ENCODE measurements at places on chromosomes 12 and 14.

GRCh38 chr12:46647034-46647433 lies 178.8 kb downstream of the SLC38A4 start:
- no peak for DNase-seq

DNA sequence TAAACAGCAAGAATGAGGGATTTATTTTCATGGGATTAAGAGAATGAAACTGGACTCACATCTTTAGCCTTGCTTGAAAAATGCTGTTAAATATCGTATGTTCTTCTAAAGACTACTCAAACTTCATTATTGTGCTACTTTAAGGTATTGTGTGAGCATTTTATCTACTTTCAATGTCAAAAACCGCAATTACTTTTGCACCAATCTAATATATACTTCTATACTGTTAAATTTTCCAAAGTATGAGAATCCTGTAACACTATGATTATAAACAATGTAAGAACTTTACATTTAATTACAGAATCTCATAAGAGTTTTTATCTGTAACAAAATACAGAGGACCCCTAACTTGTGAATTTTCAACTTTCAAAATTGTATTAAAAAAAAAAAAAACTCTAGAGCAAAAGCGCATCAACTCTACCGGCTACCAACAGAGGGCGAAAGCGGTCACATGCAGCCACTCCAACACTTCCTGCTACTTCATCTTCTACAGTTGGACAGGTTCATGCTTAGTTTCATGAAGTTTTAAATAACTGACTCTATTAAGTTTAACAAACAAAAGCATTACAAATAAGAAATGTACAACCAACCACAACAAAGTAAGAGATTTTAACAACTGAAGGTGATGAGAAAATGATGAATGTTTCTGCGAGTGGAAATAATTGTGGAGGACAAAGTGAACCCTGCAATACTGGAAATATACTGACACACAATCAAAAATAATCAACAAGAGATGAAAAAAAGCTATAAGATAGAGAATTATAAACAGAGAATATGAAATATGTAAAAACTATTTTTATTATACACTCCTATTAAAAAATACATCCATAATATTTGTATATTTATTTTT lies 210.9 kb downstream of the MED13L start:
- peak; percentile 21 for DNase-seq

GRCh38 chr14:102583726-102584125 lies 8.7 kb upstream of the RCOR1 start:
- no peak for DNase-seq

DNA sequence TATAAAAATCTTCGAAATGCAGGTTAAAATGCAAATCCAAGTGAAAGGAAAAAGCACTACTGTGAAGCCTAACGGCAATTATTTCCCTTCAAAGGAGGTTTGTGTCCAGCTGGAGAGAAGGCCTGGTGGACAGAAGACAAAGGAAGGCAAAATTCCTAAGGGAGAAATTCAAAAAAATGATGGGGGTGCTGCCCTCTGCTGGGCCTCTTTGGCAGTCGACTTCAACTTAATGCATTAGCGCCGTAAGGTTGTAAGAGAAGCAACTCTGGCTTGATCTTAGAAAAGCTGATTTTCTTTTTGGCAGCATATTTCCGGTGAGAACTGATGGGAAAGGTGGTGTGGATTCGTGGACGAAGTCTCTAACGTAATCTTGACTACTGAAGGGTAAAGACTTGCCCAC lies 34.3 kb upstream of the CHFR start:
- no peak for DNase-seq

DNA sequence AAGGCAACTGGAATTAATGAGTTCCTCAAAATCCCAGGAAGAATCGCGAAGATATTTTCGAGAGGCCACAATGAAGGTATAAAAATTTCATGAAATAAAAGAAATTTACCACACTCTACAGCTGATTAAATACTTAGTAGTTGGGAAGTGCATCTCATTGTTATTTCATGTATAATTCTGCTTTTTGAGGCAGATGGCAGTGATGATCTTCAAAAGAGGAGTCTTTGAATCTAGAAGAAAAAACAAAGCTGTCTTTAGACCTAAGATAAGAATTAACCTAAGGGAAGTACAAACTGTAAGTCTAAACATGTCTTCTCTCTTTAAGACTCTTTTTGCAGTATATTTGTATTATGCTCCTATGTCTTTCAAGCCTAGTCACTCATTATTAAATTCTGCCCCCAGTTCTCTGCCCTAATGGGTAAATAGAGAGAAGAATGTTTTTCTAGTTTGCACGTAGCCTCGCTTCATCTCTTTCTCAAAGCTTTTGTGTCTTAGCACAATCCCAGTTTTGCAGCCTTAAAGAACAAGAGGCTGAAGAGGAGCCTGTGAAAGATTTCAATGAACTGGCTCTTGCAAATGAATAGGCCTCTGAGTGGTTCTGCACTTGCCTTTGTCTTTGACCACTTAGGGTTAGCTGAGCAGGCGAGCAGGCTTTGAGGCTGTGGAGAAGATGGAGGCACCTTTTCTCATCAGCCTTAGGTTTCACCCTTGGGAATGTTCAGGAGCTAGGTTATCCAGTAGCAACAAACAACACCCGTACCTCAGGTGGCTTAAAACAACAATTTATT lies 32.7 kb downstream of the CFAP54 start:
- DNase-seq = no peak

DNA sequence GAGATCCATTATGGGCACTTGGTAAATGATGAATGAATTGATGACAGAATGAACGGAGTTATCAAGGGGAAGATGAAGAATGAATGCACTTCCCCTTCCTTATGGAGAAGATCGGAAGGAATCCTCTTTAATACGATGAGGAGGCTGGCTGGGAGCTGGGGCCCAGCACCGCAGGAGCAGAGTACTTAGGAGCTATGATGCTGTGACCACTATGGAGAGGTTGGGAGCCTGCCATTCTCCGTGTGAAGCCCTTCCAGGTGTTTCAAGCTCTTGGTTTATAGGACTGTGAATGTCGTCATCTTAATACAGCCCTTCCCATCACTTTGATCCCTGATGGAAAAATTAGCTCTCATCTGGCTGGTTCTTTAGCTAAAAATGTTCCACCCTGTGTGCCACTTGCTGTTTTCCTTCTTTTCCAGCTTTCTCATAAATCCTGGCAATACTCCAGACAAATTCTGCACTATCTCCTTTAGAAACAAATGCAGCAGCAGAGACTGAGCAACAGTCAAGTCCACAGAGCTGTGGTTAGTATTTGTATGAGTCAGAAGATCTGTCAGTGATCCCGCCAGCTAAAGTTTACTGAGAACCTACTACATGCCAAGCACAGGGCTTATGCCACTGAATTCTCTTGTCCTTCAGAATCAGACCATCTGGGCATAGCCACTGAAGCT lies 263.1 kb upstream of the CRY1 start:
- no peak for DNase-seq

DNA sequence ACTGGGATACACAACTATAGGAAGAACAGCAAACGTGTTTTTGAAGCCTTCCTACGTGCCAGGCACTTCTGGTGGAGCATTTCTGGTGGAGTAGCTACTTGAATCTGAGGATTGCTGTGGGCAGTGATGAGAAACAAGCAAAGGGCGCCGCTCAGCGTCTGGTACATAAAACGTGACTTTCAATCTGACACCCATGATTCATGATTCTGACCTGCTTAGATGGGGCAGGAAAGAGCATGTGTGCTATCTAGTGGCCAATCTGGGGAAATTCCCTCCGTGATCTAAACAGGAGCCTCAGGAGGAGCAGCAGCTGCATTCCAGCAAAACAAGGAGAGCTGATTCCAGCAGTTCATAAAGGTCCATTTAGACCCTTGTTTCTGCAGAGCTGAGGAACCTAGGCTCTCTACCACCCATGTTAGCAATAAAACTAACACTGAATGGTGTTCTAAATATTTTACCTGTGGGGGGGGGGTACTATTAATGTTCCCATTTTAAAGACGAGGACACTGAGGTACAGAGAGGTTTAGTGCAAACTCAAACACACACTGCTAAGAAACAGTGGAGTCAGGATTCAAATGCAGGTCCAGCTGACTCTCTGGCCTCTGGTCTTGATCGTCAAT lies 37.8 kb downstream of the PAH start:
- DNase-seq = no peak

- DNase-seq = peak; percentile 58
These were observed 22.1 kb upstream of the NINJ2 start for GRCh38 chr12:685388-685787.

DNA sequence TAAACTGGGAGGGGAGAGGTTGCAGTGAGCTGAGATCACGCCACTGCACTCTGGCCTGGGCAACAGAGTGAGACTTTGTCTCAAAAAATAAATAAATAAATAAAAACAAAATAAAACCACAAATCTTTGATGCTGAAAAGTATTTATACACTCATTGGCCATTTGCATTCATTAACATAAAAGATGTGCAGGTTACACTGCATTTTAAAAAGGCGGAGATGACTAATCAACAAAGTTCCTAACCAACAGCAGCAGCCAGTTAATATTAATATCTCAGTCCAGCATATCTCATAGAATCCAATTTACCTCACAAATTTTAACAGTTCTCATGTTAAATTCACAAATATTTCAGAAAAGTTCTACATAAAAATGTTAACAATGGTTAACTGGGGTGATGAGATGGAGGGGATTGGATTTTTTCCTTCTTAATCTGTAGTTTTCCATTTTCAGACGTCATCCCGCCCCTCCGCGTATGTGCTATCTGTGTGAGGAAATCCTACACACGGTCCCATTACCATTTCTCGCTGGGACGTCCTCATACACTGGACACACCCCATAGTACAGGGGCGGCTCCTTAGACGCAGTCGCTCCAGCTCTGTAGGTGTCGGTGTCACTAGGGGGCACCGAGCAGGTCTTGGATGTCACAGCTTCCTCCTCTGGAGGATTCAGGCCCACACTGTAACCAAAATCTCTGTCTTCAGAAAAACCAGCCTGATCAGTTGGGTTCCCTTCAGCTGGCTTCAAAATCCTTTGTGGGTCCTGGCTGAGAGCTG lies 7.3 kb downstream of the ANKLE2 start:
- DNase-seq = no peak

- no peak for DNase-seq
These were observed 370.2 kb upstream of the SFSWAP start for GRCh38 chr12:131340616-131341210.

DNA sequence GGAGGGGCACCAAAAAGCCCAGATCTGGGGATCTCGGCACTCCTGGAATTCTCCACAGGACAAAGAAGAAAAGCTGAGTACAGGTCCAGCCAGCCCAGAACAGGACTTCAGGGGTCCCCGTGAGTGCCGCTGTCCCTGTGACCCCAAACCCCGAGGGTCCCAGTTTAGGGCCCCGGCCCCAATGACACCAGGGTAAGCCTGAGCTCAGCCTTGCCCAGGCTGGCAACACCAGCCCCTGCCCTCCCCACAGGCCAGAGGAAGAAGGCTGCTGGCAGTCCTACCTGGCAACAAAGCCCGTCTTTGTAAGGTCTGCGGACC lies 1.8 kb downstream of the CDK2AP1 start:
- DNase-seq = no peak

DNA sequence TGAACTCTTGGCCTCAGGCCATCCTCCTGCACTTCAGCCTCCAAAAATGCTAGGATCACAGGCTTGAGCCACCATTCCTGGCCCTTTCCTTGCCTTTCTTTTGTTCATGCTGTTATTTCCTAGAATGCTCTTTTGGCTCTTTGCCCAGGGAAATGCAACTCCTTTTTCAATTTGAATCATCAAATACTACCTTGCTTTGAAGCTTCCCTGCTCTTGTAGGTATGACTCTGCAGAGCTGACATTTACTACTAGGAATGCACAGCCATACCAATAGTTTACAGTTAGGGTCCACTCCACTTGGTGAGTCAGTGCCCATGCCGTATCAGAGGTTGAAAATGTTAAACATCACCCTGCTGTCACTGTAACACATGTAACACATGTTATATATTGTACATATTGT lies 107.0 kb upstream of the CRY1 start:
- DNase-seq = no peak

DNA sequence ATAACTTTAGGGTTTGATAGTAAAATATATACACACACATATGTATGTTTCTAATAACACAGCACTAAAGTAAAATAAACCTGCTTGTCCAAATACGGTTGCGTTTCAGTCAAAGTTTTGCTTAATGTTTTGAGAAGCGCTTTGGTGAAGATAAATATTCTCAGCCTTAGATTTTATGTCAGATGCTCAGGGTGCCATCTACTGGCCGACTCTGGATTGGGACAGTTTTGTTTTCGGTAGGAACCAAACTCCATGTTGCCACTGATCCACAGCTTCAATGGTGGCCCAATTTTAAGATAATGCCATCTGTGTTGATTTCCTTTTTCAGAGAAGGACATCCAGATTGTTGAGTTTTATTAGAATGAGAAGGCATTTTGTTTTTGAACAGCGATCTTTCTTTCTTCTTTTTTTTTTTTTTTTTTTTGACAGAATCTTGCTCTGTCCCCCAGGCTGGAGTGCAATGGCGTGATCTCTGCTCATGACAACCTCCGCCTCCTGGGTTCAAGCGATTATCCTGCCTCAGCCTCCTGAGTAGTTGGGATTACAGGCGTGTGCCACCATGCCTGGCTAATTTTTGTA lies 43.1 kb downstream of the LLPH start:
- no peak for DNase-seq

DNA sequence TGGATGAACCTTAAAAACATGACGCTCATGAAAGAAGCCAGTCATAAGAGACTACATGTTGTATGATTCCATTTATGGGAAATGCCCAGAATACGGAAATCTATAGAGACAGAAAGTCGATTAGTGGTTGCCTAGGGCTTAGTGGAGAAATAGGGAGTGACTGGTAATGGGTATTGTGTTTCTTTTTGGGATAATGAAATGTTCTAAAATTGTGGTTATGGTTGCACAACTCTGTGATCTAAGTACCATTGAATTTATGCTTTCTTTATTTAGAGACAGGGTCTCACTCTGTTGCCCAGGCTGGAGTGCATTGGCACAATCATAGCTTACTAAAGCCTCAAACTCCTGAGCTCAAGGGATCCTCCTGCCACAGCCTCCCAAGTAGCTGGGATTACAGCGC lies 8.0 kb downstream of the RBMS2 start:
- no peak for DNase-seq

- DNase-seq = no peak
These were observed 3.6 kb downstream of the NXPH4 start for GRCh38 chr12:57219993-57220754.

DNA sequence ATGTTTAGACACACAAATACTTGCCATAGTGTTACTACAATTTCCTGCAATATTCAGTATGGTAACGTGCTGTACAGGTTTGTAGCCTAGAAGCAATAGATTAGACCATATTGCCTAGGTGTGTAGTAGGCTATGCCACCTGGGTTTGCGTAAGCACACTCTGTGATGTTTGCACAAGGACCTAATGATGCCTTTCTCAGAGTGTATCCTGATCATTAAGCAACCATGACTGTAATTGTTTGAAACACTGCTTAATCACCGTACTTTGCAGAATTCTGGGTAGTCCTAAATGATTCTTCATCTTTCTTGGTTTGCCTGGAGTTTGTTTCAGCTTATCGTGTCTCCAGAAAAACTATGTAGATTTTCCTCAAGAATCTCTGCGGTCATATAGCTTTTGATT lies 11.2 kb upstream of the TCP11L2 start:
- no peak for DNase-seq

GRCh38 chr12:93539821-93540220 lies 32.7 kb upstream of the SOCS2 start:
- no peak for DNase-seq

- DNase-seq = no peak
These were observed 258.3 kb upstream of the STXBP6 start for GRCh38 chr14:25308244-25308643.

GRCh38 chr14:55807053-55807880 lies 227.3 kb downstream of the KTN1 start:
- peak; percentile 55 for DNase-seq

GRCh38 chr12:124720681-124721500 lies 142.8 kb downstream of the SCARB1 start:
- DNase-seq = no peak

All from activated CD8-positive, alpha-beta memory T cell treated with anti-CD3 and anti-CD28 coated beads for 4 hours (primary cell).